ENCODE measurements at places on chromosomes 12 and 14.

DNA sequence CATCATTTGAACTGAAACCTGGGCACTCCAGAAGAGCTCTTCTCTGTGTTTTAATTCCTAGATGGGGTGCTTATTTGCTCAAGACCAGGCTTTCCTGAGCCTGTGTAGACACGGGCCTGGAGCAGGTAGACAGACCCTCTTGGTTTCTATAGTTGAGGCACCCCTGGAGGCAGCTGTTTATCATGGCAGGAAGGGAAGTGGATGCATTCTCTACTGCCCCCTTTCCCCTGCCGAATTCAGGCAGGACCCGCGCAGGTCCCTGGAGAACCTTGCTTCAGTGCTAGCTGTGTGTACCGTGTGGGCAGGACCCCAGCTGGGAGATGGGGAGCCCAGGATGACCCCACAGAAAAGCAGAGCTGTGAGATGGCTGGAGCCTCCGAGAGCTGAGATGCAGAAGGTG, 6.0 kb downstream of the CACNA1C start:
- DNase-seq = no peak

DNA sequence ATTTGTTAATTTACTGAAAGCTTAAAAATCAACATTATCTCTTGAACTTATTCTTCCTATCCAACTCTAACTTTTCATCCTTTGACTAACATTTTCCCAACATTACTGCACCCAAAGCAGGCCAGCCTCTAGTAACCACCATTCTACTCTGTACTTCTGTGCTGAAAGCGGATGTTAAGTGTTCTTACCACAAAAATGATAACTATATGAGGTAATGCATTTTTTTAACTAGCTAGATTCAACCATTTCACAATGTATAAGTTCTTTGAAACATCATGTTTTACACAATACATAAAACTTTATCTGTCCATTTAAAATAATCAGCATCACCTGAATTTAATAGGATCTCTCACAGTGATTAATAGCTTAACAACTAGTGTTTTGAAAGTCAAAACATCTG, 468.5 kb upstream of the MGAT4C start:
- DNase-seq = no peak

- DNase-seq = no peak
These were observed 1008.4 kb downstream of the SLC6A15 start for GRCh38 chr12:83904175-83904574.

DNA sequence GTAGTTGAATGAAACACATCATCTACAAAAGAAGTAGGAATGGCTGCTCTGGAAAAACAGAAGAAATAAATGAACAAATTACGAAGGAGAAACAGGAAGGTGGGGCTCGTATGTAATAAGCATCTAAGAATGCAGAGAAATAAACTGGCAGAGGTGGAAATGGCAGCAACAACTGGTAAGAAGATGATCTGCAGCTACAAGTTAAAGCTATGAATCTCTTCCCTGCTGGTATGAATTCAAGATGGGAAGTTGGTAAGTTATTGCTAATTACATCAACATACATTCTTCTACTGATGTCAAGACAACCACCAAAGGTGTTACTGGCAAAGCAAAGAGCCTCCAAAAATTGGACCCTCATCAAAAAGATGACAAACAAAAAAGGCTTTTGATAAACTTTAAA, 59.8 kb downstream of the HECTD4 start:
- no peak for DNase-seq

GRCh38 chr12:130701402-130701744, 14.7 kb downstream of the RIMBP2 start:
- DNase-seq = no peak

DNA sequence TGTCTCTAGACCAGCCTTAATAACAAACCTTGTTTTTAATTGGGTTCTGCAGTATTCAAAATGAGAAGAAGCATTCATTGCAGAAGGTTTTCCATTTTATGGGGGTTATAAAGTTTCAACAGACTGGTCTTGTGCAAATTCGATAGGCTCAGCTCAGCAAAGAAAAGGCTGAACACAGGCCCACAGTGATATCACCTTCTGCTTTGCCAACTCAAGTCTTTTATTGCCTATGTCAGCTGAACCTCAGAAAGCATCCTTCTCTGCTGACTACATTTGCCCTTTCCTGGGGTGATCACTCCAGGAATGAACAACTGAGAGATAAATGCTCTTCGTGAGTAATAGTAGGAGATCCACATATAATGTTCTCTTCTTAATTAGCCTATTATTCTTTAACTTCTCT, 134.5 kb upstream of the CCDC175 start:
- DNase-seq = no peak

GRCh38 chr12:3752741-3753486, at the start of gene CRACR2A:
Gene CRACR2A, minus strand, starts transcription at chr12:3753109. Its CDS starts 56,110 bp downstream, at chr12:3696999.
- no peak for DNase-seq

DNA sequence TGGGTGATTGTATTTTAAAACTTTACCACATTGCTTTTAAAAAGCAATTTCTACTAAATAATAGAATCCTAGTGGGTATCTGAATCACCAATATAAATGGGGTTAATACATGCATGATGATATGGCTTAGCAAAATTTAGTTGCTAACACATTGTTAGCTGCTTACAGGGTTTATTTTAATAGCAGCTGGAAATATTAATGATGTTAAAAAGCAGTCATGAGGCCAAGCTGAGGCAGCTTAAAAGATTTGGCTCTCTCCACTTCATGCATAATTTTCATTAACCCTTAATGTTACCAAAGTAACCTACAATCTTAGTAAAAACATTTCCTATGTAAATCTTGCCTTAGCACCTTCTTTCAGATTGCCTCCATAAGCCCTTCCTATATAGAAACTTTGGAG, 49.2 kb upstream of the CNOT2 start:
- DNase-seq = no peak

DNA sequence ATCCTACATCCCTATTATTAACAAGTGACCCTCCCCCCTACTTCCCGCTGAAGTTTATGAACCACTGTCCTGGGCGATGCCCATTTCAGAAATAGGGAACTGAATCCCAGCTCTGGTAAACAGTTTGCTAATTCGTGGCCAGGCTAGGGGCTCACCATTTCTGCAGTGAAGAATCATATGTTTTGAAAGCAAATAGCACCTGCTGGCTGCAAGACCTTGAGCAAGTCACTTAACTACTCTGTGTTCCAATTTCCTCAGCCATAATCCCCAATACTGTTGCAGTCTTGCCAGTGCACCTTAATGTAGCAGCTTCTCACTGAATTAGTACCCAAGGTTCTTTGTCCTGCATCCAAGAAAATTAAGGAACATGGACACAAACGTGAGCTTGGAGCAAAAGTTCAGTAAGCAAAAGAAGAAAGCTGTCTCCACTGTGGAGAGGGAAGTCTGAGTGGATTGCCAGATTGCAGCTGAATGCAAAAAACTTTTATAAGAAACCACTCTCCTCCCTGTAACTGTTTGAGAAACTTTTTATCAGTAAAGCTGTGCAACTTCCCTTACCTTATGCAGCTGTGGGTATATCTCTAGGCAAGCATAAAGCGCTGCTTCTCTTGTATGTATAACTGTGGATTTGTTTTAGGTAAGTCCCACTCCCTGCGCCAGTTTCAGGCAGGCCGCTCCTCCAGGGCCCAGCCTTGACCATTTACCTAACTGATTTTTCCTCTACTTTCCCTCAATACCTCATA, 824 bp downstream of the OAS1 start:
- DNase-seq = no peak

DNA sequence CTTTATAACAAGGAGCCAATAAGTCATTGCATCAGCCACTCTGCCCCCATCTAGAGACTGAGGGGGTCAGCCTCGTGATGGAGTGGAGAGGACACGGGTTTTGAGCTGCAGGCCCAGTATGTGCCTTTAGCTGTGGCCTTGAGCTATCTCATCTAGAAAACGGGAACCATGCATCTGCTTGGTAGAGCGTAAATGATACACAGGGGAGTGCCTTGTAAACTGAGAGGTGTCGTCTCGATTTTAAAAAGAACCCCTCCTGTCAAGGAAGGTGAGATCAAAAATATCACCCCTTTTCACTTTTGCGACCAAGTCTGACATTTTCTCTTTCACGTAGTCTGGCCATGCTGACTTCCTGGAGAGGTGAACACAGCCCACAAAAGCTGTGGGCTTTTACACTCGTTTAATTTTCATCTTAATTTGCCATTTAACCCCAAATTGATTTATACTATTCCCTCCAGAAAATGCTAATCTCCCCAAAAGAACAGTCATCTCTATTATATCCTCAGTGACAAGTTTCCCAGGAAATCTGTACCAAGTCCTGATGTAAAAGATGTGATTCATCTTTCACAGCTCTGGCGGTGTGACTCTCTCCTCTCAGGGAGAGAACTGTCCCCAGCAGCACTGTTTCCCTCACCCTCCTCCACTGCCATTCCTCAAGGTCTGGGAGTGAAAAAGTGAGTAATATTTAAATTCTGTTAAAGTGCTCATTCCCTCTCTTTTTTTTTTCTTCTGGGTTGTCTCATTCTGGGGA, 30.6 kb downstream of the VCPKMT start:
- no peak for DNase-seq

DNA sequence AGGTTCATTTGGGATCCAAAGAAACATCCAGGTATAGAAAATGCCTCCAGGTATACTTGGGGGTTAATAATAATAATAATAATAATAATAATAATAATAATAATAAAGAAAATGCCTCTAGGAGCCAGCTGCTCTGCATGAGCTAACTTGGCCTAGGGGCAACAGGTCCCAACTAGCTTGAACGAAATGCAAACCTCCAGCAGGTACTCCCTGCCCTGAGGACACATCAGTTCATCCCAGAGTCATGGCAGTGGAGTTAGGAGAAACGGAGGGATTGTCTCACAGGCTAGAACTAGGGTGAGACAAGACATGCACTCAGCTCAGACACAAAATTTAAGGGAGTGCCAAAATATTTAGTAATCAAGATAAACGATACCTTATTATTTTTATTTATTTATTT, 12.5 kb upstream of the TMEM229B start:
- DNase-seq = no peak

GRCh38 chr14:21498540-21499526, 12.3 kb downstream of the METTL3 start:
- DNase-seq = no peak

- no peak for DNase-seq
These were observed 128.9 kb downstream of the NCOR2 start for GRCh38 chr12:124438437-124439056.

- DNase-seq = no peak
These were observed 104.5 kb upstream of the FRMD6 start for GRCh38 chr14:51547260-51547659.

DNA sequence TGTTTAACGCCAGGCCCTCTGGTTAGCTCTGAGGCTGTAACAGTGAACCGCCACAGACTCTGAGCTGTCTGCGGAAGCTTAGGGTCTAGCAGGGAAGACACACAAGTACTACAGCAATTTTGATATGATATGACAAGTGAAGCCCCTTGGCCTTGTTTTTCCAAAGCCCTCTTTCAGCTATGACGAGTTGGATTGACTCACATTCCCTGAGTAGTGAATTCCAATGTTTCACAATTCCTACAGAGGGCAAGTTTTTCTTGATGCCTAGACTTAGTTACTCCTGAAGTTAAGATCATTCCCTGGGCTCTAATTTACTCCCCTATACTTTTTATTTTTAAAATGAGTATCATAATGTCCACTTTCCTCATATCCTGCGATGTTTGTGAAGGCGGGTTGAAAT, 53.3 kb upstream of the CISTR start:
- no peak for DNase-seq

- no peak for DNase-seq
These were observed 233.1 kb downstream of the TRHDE start for GRCh38 chr12:72505227-72505626.

DNA sequence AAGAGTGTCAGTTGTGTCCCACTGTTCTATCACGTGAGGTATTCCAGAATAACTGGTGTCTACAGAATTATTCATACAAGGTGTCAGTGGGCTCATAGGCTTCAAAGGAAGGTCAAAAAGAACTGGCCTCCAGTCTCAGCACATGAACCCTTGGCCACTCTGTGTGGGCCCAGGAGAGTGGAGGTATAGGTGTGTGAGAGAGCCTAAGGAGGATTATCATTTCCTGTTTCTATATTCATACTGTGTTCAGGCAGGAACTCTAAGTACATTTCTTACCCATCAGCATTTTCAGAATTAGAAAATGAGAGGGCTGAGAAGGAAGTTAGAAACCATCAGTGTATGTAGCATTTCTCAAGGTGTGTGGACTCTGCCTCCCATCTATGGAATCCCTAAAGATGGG, 87.0 kb downstream of the BTG1 start:
- no peak for DNase-seq

DNA sequence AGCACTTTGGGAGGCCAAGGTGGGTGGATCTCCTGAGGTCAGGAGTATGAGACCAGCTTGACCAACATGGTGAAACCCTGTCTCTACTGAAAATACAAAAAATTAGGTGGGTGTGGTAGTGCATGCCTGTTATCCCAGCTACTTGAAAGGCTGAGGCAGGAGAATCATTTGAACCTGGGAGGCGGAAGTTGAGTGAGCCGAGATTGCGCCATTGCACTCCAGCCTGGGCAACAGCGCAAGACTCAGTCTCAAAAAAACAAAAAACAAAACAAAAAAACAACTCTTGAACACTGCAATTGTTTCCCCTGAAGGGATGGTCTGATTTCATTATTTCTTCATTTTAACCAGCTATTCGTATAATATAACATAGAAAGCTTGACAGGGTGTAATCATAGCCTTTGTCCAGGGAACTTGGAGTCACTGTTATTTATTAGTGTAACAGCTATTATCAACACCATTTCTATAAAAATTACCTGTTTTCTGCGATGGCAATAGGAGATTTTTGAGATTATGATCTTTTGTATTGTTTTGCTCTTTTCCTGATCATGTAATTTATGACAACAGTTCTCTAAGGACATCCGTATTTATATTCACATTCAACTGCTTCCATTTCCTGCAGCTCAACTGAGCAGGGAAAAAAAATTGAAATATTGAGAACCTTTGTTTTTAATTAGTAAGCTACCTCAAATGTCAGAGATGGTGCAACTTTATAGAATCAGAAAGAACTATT, 94.7 kb downstream of the DIP2B start:
- no peak for DNase-seq

DNA sequence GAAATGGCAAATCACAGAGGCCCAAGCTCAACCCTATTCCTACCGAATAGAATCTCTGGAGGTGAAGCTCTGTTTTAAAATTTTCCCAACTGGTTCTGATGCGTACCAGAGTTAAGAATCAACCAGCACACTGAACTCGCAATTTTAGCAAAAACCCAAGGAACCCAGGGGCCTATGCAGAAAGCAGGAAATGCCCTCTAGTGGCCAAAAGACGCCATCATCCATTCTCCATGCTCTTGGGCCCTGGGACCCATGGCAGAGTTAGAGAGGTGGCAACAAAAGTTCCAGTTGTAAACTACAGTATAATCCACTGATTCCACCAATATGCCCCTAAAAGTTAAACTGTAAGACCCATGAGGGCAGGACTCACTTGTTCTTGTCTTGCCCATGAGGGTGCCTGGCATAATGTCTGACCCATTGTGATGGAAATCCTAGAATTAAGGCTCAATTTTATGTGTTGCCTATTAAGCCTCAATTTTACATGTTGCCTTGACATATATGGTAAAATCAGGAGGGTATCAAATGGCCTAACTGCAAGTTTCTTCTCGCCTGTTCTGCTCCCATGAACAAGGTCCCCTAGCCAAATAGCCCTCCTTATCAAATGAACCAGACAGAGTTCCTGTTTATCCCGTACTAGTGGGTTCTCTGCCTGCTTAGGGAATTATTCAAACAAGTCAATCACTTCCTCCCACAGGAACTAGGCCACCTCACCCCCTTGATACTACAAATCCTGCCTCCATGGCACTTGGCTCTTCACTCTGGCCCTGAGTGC, 137.5 kb upstream of the CPM start:
- no peak for DNase-seq

Measured in cerebellar nuclear complex (tissue), 1 donor.